ENCODE measurements at places on chromosomes 4 and X. TPM values are rescaled to one million over a fixed set of nuclear protein-coding genes. Genes with fewer than 3 reads are reported as not detected.

DNA sequence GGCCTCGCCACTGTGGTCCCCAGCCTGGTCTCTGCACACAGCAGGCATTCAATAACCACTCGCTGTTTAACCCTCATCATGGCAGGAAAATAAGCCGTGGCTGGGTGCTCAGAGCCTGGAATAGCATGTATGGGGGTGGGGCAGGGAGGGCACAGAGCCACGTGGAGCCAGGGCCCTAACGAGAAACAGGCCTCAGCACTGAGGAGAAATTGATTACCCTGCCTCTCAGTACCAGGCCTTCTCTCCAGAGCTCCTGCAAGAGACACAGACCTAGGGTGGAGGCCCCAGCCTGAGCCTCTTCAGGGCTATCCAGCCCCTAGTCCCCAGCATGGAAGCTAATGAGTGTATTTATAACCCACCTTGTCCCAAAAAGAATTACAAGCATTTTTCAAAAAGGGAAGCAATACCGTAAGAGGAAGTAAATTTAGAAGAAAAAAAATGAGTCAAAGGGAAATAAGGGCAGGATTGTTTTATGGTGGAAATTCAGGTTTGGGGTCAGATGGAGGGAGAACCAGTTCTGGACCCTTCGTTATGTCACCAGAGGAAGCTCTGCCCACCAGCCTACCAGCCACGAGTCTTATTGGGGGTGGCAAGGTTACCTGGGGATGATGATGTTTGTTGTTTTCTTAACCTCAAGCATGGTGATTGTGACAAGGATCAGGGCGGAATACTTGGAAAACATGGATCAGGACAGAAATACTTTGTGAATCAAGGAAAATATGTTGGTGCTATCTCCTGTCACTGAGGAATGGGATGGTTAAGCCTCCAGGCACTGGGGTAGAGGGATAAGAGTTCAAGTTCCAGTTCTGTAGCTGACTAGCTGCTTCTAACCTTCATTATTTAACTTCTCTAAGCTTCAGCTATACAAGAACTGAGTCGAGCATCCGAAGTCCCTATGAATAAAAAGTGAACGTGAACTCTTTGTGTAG lies 101.9 kb upstream of the RBPJ start:
- DNase-seq = no peak

DNA sequence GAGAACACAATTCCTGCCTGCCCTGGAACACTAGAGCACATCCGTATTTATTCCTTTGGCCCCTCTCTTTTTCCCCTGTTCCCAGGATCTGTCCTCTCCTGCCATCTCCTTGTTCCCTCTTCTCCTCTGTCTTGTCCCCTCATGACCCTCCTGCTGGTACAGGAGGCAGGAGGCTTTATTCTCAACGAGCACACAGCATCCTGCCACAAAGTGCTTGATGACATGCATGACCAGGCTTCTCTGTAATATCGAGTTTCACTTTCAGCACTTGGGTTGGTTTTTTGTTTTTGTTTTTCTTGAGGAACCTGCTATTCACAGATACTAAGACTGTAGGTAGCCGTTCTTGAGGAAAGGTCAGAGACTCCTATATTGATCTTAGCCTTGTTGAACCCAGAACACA lies 35.3 kb downstream of the NALF2 start:
- DNase-seq = no peak

DNA sequence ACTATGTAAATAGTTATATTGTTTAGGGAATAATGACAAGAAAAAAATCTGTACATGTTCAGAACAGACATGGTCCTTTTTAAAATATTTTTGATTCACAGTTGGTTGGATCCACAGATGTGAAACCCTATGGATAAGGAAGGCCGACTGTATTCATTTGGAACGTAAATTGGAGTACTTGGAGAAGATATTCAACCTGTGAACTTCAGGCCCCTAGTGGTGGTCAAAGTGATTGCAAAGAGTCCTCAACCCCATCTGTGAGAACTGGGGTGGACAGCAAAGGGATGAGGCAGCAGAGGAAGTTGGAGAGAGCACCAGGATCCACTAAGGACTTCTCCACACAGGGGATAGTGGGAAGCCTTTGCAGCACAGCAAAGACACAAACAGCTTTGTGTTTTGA lies 6.2 kb upstream of the CXCL13 start:
- no peak for DNase-seq

- DNase-seq = no peak
Measured at GRCh38 chr4:76272073-76272472, 20.6 kb downstream of the FAM47E start.

DNA sequence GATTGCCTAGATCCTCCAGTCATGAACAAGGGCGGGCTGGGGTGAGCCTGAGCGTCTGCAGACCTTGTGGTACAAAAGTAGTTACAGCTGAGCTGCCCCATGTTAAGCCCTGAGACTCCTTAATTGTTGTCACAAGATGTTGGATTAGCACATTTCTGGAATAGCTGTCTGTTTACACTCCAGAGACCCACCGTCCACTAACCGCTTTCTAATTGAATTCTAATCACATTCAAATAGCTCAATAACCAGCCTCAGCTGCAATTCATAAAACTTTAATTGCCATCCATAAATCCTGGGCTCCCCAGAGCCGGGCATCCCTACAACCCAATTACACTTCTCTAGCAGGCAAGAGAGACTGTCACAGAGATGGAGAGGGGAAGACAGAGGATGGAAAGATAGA lies 1.6 kb upstream of the GSX2 start:
- no peak for DNase-seq

DNA sequence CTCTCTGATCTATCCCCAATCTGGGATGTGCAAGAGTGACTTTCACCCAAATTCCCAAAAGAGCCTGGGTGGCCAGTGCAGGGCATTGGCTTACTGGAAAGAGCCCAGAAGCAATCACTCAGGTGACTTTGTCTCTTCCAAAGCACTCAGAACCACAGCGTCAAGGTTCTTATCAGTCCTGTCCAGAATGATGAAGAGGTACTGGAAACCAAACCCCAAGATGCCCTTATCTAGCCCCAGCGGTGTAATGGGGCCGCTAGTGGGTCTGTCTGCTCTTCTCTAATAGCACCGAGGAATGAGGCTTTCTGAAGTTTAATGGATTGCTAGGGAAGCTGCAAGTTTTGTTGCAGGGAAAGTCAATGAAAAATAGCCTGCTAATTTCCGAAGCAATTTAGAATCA lies 21.6 kb downstream of the CLNK start:
- no peak for DNase-seq

- DNase-seq = no peak
Measured at GRCh38 chrX:136202889-136203288, 48.3 kb downstream of the MAP7D3 start.

DNA sequence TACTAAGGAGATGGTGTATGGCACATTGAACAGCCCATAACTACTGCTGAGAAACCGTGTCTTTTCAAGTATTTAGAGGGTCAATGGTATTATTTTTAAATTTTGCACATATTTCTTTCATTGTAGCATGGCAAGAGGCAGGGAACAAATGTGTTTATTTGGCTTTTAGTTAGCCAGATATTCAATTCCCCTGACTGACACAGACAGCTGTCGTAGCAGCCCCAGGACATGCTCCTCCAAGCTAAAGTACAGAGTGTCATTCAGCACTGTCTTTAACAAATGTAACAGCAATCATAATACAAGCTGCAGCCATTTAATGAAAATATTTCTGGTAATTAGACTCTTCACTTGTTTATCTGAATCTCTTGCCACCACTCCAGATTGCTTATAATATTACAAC lies 687.1 kb downstream of the KLHL13 start:
- no peak for DNase-seq

DNA sequence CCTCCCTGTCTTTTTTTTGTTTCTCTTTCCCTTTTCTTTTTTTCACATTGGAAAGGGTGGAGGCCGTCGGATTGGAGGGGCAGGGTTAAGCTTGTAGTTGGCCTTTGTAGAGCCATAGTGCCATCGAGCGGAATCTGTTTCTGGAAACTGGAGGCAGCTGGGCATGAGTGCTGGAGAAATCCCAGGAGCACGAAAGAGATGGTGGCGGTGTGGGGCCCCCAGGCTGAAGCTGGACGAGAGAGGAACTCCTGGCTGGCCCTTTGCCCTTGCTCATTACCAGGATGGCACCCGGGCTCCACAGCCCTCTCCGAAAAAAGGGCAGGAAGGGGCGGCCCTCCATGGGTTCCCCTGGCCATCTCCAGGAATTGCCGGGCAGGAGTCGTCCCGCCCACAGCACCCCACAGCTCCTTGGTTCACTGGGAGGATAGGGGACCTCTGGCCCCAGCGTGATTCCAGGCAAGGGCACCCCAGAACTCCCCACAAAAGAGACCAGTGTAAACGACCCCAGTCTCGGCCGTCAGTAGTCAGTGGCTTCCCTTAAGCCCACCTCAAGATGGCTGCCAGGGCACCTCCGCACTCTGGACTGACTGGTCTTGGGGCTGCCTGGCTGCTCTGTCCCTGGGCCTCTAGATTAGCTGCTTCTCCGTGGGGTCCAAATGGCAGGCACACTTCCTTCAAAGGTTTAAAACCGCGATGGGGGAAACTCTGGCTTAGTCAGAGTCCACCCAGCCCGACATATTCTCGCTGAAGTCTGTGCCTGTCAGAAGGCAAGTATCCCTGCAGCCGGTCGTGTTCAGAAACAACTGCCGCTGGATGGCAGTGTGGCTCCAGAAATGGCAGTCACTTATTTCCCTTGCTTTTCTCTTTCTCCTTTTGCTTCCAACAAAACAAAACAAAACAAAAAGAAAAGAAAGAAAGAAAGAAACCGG lies 74.1 kb downstream of the NBDY start:
- peak; percentile 21 for DNase-seq

GRCh38 chrX:14344172-14344940 lies 185.0 kb upstream of the GLRA2 start:
- DNase-seq = no peak

DNA sequence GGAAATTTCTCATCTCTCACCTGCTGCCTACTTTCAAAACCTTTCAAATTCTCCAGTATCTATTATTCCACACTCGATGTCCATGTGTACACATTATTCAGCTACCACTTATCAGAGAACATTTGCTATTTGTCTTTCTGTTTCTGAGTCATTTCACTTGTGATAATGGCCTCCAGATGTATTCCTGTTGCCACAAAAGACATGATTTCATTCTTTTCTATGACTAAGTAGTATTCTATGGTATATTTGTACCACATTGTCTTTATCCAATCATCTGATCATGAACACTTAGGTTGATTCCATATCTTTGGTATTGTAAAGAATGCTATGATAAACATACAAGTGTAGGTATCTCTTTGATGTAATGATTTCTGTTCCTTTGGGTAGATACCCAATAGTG lies 310.1 kb upstream of the SPOCK3 start:
- DNase-seq = no peak

DNA sequence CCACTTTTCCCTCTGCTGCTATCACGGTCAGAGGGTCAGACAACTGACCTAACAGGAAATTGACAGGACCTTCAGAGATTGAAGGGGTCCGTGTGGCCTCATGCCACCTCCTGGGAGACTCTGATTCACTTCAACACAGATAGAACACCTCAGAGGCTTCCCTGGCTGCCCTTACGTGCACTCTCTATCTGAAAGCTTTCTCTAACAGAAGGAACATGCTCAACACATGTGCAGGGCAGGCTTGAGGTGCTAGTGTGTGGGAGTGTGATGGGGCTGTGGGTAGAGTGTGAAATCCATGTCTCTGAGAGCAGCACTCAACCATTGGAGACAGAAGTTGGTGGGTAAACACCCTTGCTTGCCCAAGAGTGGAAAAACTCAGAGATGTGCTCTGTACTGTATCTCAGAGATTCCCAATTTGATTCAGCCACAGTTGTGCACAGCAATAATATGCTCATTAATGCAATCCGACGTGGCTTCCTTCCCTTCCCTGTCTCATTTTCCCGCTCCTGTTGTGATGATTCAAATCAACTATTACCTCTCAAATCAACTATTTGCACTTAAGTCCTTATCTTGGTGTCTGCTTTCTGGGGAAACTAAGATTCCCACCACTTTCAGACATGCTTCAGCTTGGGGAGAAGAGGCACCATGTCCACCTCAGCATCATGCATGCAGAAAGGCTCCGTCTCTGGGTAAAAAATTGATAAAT lies 62.0 kb upstream of the MAGEB2 start:
- DNase-seq = no peak

DNA sequence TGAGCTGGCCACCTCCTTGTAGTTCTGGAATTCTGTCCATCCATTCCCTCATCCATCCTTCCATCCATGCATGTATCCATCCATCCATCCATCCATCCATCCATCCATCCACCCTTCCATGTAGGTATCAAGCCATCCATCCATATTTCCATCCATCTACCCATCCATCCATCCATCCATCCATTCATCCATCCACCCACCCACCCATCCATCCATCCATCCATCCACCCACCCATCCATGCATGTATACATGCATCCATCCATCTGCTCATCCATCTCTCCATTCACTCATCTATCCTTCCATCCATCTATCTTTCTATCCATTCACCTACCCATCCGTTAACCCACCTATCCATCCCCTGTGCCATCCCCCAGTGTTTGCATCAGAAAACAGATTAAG lies 153.6 kb upstream of the STX18 start:
- DNase-seq = no peak

GRCh38 chr4:1512738-1513660 lies 106.8 kb upstream of the NKX1-1 start:
- DNase-seq = peak; percentile 55

DNA sequence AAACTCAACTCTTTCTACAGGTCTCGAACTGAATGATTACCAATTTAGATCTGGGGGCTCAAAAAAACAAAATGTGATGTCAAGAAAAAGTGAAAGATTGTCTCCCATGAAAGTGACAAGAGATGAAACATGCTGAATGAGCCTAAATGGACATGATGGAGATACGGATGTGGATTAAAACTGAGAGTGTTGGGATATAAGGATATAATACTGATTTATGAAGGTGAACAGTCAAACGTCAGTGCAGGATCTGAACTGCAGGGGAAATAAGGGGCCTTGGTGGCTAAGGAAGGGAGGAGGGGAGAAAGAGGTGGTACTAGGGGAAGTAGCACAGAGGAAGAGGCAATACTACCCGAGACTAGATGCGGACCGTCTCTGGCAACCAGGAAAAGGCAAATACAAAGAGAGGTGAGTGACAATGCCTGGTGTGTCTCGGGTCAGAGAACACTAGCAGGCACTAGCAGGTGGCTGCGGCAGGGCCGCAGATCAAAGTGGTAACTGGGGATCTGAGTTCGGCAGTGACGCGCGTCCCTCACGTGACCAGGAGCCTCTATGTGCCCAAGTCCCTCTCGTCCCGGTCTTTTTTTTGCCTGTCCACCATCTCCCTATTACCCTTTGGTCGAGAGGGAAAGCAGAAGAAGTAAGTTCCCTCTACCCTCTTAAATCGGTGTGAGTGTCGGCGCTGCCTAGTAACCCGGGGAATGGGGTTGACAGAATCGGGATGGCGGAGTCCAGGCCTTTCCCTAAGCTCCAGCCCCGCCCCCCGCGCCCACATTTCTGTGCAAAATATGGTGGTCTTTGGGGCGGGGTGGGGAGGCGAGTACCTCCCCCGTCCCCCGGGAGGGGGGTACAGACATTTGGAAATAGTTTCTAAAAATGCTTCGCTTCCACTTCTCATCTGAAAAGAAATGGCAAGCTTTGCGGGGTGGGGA lies at the start of gene TCEAL1:
TSS of gene TCEAL1 (plus strand) at position 590 of the 932 bp plus-strand sequence. CDS start 942 bp downstream, outside the sequence.
- DNase-seq = peak; percentile 38

The VCX3B gene
- total RNA-seq = not detected

The ARHGEF6 gene
- total RNA-seq = 75.0 TPM

The TLL1 gene
- total RNA-seq = not detected

The AFM gene
- total RNA-seq = not detected

The MED28 gene
- 73.4 TPM for total RNA-seq

The CCKAR gene
- not detected for total RNA-seq

The CXCR3 gene
- 10.5 TPM for total RNA-seq

The CORIN gene
- total RNA-seq = 0.49 TPM

The USP9X gene
- total RNA-seq = 75.4 TPM

The INTU gene
- total RNA-seq = 0.60 TPM

The MAGEB16 gene
- total RNA-seq = not detected

The NEIL3 gene
- not detected for total RNA-seq

The SYTL4 gene
- total RNA-seq = not detected
